ENCODE measurements at places on chromosomes 12 and 14.

GRCh38 chr12:113130457-113131135 lies 5.0 kb downstream of the RASAL1 start:
- DNase-seq, result no peak

- DNase-seq, result no peak
Measured at GRCh38 chr14:70902184-70902583, 5.1 kb upstream of the PCNX1 start.

DNA sequence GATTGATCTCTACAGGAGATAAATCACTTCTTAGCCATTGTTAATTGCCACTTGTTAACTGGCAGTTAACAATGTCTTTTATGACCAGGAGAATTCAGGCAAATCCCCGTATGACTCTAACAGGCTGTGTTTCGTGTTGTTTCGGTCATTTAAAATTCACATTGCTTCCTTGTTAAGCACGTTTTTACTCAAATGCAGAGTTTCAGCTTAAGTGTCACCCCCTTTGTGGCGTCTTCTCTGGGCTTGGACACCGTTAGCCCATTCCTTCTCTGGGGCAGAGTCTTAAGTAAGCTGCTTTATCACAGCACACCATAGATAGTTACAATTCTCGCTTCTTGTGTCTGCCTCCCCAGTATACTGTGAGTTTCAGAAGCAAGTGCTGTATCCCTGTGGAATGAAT lies 205.4 kb downstream of the EPS8 start:
- no peak for DNase-seq

DNA sequence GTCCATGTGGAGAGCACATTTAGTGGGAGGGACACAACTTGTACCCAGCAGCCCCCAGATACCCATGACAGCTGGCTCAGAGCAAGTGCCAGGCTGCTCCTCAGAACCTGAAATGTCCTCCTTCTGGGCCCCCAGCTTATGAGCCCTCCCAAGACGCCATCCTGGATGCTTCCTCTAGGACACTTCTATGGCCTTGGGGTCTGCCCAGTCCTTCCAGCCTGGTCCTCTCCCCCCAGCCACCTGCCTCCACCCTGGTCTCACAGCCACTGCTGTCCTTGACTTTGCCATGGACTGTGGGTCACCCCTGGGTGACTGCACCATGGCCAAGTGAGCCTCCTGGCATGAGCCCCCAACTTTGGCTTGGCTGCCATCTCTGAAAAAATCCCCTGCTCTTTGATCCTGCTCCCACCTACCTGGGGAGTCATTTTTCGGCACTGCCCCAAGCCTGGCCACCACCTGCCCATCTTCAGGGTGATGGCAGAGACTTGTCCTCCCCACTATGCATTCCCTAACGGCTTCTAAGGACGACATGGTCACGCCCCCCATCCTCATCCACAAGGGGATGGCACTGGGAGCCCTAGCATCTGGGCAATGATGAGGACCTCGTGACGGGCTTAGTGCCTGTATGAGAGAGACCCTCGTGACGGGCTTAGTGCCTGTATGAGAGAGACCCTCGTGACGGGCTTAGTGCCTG lies 323.7 kb downstream of the TMEM121 start:
- DNase-seq, result no peak

DNA sequence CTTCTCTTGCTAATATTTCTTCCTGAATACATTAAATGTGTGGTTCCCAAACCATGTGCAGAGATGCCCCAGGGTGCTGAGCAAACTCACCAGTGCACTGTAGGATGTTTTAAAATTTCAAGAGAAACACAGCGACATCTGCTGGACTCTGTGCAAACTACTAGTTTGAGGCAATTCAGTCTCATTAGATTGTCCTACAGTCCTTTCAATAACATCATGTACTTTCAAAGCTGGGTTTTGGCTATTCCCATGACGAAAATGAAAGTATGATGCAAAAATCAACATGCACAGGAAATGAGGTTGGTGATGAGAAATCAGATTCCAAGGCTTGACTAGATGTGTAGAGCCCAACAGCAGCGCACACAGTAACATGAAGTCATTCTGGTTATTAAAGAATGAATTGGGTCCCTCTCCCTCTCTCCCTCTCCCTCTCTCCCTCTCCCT lies 66.3 kb downstream of the CLIP1 start:
- peak; percentile 53 for DNase-seq

DNA sequence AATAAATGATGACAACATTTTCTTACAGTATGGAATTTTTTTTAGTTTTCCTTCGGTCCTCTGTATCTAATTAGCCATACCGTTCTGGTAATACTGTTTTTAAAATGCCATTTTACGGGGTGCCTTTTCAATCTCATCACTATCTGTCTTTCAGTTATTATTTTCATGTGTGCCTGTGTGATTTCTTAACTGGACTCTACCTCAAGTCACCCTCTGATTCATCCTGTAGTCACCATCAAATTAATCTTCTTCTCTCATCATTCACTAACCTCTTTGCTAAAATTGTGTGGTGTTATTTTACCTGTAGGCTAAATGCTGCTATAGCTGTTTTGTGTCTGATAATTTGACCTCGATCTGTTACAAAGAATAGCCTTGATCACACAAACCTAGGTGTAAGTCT lies 16.0 kb upstream of the CCT2 start:
- no peak for DNase-seq

- no peak for DNase-seq
Measured at GRCh38 chr14:70791971-70792370, 17.3 kb downstream of the MAP3K9 start.

DNA sequence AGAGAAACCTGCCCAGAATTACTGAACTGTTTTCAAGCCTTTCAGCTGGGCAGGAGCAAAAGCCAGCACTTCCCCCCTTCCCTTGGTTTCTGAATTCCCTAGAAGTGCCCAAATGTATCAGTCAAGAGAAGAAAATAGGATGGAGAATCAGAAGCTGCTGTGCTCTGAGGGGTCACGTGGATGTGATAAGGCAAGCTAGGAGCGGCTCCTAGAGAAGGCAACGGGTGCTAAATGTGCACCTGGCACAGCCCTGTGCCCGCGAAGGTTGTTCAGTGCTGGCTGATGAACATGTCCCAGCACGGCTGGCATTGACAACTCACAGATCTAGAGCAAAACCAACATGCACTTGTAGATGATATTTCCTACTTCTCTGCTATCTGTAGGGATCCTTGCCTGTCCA lies 8.3 kb downstream of the EMG1 start:
- DNase-seq, result no peak

GRCh38 chr14:29684926-29685325 lies 242.7 kb downstream of the PRKD1 start:
- no peak for DNase-seq

DNA sequence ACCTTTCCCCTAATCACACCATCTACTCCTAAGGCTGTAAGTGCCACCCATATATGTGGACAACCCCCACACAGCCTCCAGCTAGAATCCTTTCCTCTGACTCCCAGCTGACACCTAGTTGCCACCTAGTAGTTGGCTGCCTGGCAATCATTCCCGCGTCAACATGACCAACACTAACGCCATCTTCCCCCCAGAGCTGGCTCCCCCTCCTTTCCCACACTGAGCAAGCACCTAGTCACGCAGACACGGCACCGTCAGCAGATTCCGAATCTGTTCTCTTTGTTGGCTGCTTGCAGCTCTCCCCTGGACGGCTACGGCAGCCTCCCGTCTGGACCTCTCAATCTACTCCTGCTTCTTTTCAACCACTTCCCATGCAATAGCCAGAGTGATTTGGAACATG lies 27.7 kb downstream of the UBR7 start:
- DNase-seq, result no peak

- DNase-seq, result no peak
Measured at GRCh38 chr12:96386794-96387193, 13.4 kb downstream of the CDK17 start.

GRCh38 chr12:97211416-97211930 lies 251.1 kb upstream of the RMST start:
- no peak for DNase-seq

GRCh38 chr14:74846968-74847665 lies 28.8 kb downstream of the PROX2 start:
- no peak for DNase-seq

DNA sequence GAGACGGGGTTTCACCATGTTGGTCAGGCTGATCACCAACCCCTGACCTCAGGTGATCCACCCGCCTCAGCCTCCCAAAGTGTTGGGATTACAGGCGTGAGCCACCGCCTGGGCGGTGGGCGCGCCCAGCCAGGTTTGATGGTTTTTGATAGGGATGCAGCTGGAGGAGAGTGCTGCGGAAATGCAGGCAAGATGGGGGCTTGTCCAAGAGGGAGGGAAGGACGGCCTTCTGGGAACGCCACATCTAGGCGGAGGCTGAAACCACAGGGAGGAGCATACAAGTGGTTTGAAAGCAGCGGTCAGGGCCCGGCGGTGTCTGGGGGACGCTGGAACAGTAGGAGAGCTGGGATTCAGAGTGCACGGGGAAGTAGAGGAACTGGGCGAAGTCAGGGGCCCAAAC lies 134.6 kb downstream of the VRK1 start:
- DNase-seq, result no peak

DNA sequence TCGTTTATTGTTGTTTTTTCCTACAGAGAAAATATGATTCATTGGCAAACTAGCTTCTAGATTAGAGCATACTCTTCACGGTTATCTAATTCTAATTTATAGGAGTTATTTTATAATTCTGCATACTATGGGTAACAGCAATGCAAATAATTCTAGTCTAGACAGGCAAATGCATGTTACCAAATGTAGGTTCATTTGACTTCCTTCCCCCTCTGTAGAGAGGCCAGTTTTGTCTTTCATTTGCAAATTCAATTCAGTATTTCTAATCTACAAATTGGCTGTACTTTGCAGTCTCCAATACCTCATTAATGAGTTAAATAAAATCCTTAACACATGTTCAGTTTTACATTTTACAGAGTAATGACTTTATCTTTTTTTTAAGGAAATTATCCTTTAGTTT lies 4.2 kb downstream of the LGMN start:
- no peak for DNase-seq

- DNase-seq, result no peak
Measured at GRCh38 chr12:59736359-59736758, 140.5 kb downstream of the SLC16A7 start.

GRCh38 chr14:34713681-34714319 lies 593 bp downstream of the CFL2 start:
- DNase-seq, result peak; percentile 35

DNA sequence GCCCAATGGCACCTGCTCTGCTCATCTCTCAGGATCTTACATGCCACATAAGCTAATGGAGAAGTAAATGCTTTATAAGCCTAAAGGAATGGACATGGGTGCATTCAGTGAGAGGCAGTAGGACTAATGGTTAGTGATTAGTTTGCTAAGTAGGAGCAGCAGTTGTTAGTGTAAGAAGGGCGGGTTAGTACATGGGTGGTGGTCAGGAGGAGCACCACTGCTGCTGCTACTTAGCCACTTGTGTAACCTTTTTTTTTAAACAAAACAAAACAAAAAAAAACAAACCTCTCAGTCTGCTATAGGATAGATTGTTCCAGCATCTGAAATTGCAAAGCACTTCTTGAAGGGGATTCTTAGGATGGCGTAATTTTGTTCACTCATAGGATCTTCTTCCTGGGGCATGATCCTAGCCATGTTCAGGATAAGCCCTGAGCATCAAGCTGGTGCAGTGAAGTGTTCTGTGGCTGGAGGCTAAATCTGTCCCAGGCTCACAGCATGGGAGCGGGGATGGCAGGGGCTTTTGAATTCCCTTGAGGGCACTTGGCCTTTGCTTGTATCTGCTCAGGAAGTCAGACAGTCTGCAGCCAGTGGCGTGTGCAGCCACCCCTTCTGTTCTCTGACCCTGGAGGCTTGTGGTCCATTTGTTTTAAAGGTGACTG lies 63.6 kb downstream of the CHST11 start:
- no peak for DNase-seq

DNA sequence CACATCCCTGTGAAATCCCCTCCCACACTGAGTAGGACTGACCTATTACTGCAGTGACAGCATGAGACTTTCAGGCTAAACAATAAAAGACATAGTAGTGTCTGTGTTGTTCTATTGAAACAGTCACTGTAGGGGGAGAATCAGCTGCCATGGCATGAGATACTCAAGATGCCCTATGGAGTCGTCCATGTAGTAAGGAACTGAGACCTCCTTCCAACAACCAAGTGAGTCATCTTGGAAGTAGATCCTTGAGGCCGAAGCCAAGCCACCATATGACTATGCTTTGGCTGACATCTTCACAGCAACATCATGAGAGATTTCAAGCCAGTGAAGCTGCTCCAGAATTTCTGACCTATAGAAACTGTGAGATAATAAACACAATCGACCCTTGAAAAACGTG lies 12.1 kb upstream of the LRP6 start:
- no peak for DNase-seq

DNA sequence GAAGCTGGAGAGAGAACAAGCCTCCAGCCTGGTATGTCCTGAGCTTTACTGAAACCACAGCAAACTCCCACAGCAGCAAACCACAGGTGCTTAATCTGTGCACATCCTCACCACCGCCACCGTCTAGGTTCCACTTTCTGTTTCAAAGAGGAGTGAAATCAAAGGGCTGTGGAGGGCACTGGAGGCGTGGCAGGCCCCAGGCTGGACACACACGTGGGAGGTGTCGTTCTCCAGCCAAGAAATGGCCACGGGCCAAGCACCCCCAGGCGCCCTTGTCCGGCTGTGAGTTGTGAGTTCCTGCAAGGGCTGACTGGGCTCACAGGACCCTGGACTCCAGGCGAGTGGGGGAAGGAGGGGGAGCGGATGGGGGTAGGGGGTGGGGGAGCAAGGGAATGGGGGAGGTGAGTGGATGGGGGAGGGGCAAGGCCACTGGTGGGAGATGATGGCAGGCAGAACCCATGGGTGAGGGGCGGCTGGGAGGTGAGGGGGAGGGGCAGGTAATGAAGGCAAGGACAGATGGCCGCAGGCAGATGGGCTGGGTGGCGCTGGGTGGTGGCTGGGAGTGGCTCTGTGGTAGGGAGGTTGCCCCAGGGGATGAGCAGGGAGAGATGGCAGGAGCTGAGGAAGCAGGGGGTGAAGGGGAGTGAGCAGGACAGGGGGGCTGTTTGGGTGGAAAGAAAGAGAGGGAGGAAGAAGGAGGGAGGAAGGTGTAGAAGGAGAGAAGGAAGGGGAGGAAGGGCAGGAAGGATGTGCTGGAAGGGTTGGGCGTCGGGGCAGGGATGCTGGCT lies 86.7 kb downstream of the NCOR2 start:
- DNase-seq, result peak; percentile 72

DNA sequence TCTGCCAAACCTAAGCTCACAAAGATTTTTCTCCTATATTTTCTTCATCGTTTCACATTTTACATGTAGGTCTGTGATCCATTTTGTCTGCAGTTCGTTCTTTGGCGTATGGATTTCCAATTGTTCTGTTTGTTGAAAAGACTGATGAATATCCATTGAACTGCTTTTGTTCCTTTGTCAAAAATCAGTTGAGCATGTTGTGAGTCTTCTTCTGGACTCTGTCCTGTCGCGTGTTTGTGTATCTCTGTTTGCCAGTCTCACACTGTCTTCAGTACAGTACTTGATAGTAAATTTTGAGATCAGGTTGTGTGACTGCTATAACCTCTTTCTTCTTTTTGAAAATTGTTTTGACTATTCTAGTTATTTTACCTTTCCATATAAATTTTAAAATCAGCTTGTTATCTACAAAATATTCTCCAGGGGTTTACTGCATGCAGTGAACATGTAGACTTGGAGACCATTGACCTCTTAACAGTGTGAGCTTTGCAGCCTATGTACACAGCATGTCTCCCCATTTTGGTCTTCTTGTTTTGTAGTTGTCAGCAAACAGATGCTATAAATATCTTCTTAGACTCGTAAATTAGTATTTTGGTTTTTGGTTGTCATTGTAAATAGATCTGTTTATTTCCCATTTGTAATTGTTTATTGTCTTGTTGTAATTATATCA lies 94.0 kb upstream of the DYNC1H1 start:
- no peak for DNase-seq
